Cardiac fibroblast (primary cell): ENCODE measurements at places on chromosomes 3 and 15.

GRCh38 chr3:99939876-99940275, 122.2 kb downstream of the CMSS1 start:
- no peak for DNase-seq

DNA sequence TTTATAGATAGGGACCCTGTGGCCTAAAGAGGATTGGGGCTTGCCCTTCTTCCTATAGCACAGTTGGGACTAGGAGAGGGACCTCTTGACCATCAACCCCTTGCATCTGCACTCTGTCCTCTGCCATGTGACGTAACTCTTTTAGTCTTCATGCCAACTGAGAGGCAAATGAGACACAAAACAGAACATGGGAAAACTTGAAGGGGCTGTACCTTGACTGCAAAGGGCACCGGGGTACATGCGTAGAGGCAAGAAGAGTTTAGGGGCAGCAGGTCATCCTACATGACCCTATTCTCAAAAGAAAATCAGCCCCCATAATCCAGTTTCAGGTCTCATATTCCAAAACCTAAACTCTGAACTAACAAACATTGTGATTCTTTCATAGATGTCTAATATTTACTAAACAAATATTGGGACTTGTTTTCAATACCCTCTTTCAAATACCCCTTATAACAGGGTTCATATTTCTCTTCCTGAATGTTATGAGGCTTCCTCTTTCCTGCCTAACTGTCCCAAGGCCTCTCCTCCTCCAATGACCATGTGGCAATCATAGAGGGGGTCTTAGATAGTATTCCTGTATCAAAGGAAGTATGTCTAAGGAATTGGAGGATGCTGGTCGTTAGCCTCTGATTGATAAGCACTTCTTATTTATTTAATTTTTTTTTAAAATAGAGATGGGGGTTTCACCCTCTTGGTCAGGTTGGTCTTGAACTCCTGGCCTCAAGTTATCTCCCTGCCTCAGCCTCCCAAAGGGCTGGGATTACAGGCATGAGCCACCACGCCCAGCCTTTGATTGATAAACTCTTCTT, 20.6 kb downstream of the ACKR2 start:
- no peak for DNase-seq

DNA sequence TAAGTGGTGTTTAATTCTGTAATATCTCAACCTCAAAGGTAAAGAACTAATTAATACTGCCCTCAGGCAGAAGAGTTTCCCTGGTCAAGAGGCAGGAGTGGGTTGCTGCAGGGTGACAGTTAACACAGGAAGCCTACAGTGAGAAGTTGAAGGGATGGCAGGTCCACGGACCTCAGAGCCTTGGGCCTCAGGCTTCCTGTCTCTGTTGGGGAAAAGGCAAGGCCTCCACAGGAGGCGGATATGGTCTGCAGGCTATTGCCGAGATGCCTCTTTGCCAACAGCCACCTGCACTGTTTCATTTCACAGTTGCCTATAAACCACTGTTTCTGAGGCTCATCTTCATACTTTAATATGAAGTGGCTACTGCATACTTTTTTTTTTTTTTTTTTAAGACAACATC, 33.3 kb upstream of the RPN1 start:
- no peak for DNase-seq

GRCh38 chr15:52206446-52206845, 15.3 kb upstream of the GNB5 start:
- DNase-seq = no peak

GRCh38 chr3:126912491-126913195, 70.3 kb upstream of the PLXNA1 start:
- DNase-seq = no peak

DNA sequence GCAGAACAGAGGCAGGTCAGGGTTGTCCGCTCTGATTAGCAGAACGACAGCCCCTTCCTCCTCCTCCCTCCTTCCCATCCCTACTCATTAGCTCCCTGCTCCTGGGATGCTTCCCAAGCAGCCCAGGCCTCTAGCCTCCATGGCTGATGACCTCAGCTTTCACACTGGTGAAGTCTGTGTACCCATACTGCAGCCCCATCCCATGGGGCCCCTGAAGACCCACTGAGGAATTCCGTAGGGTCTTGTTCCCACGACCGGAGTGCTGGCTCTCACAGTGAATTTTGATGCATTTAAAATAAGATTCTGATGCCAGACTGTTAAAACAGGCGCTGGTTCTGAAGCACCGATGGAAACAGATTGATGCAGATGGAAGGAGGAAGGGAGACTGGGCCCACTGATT, 36.1 kb downstream of the GOLGA6A start:
- no peak for DNase-seq

- DNase-seq = no peak
Measured at GRCh38 chr15:25095179-25095578, 140.4 kb downstream of the SNRPN start.

DNA sequence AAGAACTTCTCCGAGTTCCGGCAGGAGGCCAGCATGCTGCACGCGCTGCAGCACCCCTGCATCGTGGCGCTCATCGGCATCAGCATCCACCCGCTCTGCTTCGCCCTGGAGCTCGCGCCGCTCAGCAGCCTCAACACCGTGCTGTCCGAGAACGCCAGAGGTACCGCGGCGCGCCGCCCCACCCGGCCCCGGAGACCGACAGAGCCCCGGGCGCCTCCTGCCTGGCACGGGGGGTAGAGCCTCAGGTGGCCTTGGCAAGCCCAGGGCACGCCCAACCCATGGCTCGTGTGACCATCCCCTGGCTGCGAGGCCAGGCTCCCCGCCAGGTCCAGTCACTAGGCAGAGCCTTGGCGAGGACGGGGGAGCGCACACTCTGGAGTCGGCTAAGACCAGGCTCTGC, 134.1 kb downstream of the LRRK1 start:
- no peak for DNase-seq

DNA sequence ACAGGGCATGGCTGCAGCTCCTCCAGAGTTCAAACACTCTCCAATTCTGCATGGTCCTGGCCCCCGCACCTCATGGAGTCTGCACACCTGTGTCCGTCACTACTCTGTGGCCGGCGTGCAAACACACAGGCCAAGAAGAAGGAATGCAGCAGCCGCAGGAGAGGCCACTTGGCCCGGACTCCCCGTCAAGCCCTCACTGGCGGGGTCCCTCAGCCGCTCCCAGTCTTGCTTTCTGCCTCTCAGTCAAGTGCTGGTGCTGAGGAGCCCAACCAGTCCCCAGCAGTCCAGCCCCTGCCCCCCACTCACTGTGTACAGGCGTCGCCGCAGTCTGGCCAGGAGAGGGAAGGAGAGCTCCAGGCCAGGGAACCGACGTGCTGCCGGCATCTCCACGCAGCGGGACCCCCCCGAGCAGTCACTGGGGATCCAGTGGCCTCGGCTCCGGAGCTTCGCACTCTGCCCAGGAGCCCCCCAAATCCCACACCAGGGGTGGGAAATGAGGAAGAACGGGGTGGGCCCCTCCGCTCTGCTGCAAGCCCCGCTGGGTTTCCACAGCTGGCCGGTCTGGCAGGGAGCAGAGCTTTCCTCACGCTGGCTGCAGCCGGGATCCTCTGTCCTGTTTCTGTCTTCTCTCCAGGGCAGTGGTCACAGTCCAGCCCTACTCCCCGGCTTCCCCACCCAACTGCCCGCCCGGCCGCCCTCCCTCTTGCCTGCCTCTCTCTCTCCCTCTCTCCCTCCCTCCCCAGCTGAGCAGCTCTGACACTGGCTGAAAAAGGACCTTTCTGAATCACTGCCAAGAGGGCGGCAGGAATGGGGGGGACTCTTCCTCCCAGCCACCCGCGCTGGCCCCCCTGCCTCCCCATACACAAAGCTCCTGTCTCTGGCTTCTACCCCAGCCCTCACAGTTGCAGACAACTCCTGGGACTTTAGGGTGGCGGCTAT, 16.0 kb downstream of the TNK2 start:
- peak; percentile 87 for DNase-seq

- DNase-seq = peak; percentile 73
Measured at GRCh38 chr3:36911990-36912804, 32.7 kb downstream of the TRANK1 start.

DNA sequence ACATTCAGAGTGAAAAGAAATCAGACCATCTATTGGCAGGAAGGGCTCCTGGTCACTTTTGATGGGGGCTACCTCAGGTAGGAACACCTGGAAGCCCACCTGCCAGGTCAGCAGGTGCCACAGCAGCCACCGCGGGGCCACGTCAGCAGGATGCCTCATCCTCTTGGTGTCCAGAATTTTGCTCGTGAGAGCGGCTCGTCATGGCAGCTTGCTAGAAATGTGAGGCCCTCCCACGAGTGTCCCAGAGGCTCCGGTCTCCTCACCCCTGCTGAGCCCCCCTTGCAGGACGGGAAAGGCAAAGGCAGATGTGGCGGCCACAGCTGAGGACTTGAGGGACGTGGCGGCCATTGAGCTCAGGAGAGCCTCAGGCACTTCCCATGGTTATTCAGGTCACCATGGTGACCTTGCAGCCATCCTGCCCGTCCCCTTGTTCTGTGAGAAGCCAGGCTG, 129.4 kb downstream of the LRRK1 start:
- no peak for DNase-seq

DNA sequence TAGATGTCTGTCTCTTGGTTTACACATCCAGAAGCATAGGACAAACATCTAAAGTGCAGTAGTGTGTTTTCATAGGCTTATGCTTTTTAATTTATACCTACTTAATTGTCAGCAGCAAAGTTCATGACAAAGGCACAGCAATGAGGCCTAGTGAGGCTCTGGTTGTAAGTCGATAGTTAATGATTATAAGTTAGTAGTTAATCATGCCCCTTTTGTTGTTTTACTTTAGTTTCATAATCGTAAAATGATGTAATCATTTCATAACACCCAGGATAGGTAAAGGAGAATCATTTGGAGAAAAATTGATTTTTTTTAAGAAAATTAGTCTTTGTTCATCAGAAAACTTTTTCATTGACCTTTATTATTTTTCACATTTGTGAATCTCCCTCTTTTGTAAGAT, 351.9 kb downstream of the LSAMP start:
- no peak for DNase-seq

GRCh38 chr3:48151058-48151806, 37.0 kb downstream of the CDC25A start:
- peak; percentile 86 for DNase-seq
